ENCODE measurements at places on chromosomes 2 and 18.

DNA sequence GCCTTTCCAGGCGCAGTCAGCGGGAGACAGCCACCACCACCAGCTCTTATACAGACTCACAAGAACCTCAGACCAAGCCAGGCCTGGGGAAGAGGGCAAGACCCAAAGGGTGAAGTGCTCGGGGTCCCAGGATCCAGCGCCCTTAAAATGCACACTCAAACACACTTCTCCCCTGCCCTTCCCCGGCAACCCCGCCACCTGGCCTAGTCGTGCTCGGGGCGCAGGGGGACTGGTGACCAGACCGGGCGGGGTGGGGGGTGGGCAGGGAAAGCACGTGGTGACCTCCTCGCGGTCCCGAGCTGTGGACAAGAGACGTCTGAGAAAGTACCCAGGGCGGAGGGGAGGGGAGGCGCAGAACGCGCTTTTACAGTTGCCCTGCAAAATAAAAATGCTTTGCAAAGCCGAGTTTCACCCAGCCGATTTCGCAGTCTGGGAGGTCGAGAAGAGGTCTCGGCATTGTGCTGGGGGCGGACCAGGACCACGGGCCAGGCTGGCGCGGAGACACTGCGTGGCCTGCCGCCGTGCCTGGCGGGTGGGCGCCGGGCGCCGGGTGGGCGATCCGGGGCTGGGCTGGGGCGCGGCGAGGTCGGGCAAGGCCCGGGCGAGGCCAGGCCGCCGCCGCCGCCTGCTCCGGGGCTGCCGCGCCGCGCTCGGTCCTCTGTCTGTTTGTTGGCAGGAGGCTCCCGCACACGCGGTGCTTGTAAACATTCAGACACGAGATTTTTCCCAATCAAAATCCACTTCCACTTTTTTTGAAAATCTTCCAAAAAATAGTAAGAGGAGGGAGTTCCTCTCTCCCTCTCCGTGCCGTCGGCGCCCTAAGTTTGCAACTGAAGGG lies 2.0 kb downstream of the BCL11A start:
- DNase-seq: no peak

DNA sequence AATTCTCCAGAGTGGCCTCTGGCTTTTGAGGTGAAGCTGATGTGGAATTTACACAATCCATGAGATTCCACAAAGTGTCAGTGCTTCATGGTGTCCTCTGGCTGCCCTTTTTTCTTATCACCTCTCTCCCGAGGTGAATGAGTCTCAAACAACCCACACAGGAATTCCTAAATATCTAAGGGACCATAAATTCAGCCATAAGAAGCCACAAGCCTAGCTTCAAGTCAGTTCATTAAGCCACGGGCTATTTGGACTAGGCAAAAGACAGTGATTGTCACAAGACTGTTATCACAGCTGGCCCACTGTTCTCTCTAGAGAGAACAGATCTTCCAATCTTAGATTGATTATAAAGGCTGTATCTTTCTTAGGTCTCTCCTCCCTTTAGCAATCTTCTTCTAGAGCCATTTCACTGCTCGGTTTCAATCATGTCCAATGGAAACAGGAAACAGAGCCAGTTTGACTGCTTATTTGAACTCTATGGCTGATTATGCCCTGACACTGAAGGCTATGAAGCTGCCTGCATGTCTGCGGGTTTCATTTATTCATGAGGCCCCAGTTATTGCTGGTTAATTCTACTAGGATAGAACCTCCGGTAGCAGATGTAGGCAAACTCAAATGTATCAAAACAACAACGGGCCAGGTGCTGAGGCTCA lies 4.1 kb downstream of the NEMP2 start:
- no peak for DNase-seq

DNA sequence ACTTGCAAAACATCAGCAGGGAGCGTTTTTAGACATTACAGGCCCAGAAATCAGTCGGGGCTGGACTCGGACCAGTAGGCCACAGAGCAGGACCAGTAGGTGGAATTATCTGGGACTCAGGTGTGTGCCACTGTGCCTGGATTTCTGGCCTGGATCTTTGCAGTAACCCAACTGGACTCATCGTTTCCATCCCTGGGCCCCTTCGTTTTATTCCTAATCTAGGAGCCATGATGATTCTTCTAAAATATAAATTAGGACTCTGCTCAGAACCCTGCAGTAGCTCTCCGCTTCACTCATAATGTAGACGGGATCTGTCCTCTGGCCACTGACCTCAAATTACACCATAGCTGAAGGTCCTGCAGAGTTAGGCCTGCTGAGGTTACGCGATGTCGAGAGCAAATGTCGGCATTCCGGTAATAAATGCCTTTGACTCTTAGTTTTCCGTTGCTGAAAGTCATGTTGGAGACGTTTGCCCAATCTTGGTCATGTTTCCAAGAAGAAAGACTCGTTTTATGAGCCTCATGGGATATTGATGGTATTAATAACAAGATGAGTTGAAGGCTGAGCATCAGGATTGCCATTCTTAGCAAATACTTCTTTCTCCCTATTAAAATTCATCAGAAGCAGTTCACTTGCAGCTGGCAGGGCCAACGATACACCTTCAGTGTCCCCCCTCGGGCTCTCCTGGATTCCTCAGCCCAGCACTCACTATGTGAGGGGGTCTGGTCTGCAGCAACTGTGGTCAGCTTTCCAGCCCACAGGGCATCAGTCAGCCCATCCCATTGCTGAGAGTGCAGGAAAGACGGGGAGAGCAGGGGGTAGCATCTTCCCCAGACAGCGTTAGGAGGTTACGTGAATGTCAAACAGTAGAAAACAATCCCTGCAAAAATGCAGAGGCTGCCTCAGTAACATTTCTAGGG lies 39.9 kb upstream of the KLF11 start:
- no peak for DNase-seq

GRCh38 chr2:7292154-7292691 lies 375.0 kb downstream of the RNF144A start:
- DNase-seq: no peak

DNA sequence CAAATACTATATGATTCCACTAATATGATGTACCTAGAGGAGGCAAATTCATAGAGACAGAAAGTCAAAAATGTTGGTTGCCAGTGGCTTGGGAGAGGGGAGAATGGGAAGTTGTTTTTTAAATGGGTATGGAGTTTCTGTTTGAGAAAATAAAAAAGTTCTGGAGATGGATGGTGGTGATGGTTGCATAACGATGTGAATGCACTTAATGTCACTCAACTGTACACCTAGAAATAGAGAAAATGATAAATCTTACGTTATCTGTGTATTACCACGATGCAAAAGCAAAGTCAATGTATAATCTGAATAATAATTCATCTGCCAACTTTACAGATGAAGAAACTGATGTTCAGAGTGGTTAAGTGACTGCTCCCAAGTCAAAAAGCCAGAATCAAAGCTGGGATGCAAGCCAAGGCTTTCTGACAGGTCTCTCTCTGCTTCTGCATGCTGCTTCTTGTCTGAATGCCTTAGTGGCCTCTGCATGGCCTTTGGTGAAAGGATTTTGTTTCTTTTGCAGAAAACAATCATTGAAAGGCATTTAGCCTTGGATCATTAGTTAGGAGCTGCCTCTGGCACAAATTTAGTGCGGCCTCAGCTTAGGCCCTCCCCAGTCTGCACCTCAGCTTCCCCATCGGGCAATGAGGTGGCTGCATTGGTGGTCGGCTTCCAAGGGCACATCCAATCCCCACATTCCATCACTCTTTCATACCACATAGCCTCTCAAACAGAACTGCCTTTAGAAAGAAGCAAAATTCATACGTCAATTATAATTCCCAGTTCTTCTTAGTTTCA lies 46.5 kb upstream of the MYCN start:
- DNase-seq: no peak

GRCh38 chr18:23982155-23983079 lies 32.1 kb upstream of the TTC39C start:
- DNase-seq: no peak

GRCh38 chr2:122340246-122340645 lies 584.8 kb downstream of the TSN start:
- no peak for DNase-seq

GRCh38 chr18:57802213-57803102 lies 657 bp downstream of the ATP8B1 start:
- DNase-seq: no peak

DNA sequence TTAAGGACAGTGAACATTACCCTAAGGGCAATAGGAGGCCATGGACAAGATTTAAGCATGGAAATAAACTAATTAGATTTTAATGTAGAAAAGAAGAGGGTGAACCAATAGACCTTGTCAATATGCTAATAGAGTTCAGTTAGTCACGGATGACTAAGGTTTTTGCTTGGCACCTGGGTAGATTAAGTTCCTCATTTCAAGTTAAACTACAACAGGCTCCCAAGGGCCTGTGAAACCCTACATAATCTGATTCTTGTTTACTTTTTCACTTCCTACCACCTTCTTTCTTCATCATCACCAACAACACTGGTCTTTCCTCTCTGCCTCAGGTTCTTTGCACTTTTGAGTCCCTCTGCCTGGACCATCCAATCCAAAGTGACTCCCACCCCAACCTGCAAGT lies 14.8 kb downstream of the SP110 start:
- DNase-seq: no peak

- DNase-seq: no peak
Observed at GRCh38 chr2:122028371-122029100, 273.1 kb downstream of the TSN start.

GRCh38 chr2:26614216-26615138 lies 26.7 kb downstream of the CIB4 start:
- no peak for DNase-seq

DNA sequence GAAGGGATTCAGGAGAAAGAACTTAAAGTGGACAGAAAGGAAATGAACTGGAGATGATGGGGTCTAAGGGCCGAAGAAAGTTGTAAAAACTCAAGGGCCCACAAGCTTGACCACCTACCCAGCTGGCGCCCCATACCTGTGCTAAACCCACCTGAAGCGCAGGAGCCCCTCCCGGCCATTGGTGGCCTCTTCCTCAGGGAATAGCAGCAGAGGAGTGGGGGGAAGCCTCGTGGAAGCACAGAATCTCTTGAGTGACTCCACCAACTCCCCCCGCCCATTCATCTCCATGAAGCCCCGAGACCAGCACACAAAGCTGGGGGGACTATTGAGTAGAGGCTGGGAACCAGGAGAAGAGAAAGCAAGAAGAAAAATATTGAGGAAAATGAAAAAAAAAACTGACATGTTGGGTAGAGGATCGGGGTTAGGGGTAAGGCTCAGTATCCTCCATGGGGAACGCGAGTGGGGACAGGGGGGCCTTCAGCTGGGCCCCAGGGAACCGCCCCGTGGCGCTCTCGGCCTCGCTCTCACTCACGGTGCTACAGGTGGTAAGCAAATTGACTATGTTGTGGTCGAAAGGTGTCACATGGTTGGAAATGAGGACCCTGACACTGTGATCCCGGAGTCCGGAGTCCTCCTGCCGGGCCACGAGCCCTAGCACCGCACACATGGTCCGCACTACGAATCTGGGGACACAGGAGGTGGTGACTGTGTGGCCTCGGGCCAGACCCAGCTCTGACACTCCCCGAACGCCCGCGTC lies 728 bp downstream of the AUP1 start:
- DNase-seq: no peak

GRCh38 chr18:37665346-37665745 lies 99.7 kb upstream of the CELF4 start:
- DNase-seq: no peak

GRCh38 chr2:60234274-60234986 lies 319.0 kb downstream of the BCL11A start:
- DNase-seq: no peak

DNA sequence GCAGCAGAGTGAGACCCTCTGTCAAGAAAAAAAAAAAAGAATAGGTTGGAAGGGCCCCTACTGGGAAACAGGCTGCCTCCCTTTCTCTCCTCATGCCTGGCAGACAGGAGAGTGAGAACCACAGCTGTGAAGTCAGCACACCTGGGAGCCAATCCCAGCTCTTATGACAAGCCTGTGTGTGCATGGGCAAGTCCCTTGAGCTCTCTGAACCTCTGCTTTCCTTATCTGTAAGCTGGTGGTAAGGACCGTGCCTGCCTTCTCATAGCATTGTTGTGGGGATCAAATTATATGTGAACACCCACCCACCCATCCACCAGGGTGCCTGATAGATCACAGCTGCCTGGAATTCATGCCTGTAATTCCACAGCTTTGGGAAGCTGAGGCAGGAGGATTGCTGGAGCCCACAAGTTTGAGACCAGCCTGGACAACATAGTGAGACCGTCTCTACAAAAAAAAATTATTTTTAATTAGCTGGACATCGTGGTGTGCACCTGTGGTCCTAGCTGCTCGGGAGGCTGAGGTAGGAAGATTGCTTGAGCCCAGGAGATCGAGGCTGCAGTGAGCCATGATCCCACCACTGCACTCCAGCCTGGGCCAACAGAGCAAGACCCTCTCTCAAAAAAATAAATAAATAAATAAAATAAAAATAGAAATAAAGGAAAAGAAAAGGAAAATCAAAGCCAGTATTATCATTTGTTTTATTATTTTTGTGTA lies 66.9 kb upstream of the MCFD2 start:
- DNase-seq: no peak

- no peak for DNase-seq
Observed at GRCh38 chr2:121286506-121286905, 1.5 kb upstream of the TFCP2L1 start.

GRCh38 chr2:42969231-42970150 lies 177.1 kb upstream of the HAAO start:
- DNase-seq: no peak

GRCh38 chr2:240396623-240397541 lies 38.6 kb upstream of the GPC1 start:
- DNase-seq: no peak

- DNase-seq: no peak
Observed at GRCh38 chr18:23479829-23480505, 23.3 kb upstream of the RMC1 start.

DNA sequence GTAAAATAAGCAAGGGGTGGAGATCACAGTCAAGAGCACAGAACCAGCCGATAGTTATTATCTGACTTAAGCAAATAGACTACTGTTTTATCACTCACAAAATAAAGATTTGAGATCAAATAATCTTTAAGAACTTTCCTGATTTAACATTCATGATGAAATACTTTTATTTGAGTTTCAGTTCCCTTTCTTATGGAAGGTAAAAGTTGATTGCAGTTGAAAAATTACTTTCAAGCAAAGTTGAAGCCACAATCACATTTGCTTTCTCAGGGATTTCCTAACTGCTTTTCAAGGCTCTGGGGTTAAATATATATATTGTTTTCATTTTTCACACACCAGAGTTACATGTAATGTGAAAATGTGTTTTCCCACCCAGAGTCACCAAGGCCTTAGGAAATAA lies 599.5 kb downstream of the KCNJ3 start:
- DNase-seq: no peak

GRCh38 chr2:30038419-30038818 lies 108.4 kb upstream of the YPEL5 start:
- DNase-seq: no peak

GRCh38 chr2:89841476-89841840 lies 1150.0 kb downstream of the RPIA start:
- no peak for DNase-seq

GRCh38 chr18:62361288-62361687 lies 36.2 kb downstream of the TNFRSF11A start:
- no peak for DNase-seq

- DNase-seq: no peak
Observed at GRCh38 chr2:29749041-29749440, 172.3 kb downstream of the ALK start.

All from stimulated activated CD8-positive, alpha-beta memory T cell treated with anti-CD3 and anti-CD28 coated beads, Interleukin-4, amount 100 ng/mL, for 4 hours (primary cell).